ENCODE measurements at places on chromosomes 11 and 22. TPM values are rescaled to one million over a fixed set of nuclear protein-coding genes. Genes with fewer than 3 reads are reported as not detected.

TRPC6 gene
- not detected for total RNA-seq

MUC2 gene
- not detected for total RNA-seq

APOA1 gene
- total RNA-seq = 0.26 TPM

PTGDR2 gene
- 0.70 TPM for total RNA-seq

YAP1 gene
- 0.05 TPM for total RNA-seq

OTOG gene
- not detected for total RNA-seq

SCN4B gene
- total RNA-seq = 0.10 TPM

FJX1 gene
- total RNA-seq = 0.22 TPM

TMPRSS6 gene
- total RNA-seq = 0.53 TPM

OR51B6 gene
- total RNA-seq = not detected

DMC1 gene
- 9.6 TPM for total RNA-seq

IGSF9B gene
- total RNA-seq = 179 TPM

BIRC3 gene
- 35.2 TPM for total RNA-seq

TRPM5 gene
- total RNA-seq = 0.05 TPM

MMP11 gene
- 1.2 TPM for total RNA-seq

IL10RA gene
- total RNA-seq = 154 TPM

BTG4 gene
- total RNA-seq = not detected

FIBIN gene
- not detected for total RNA-seq

OR8G5 gene
- total RNA-seq = not detected

LARGE2 gene
- total RNA-seq = 0.51 TPM

ENTHD1 gene
- not detected for total RNA-seq

BLID gene
- not detected for total RNA-seq

OR4S1 gene
- total RNA-seq = not detected

LRRC4C gene
- not detected for total RNA-seq

NXPE4 gene
- not detected for total RNA-seq

CHRNA10 gene
- total RNA-seq = 1.7 TPM

LBHD1 gene
- total RNA-seq = 26.5 TPM

KBTBD3 gene
- 8.2 TPM for total RNA-seq

MS4A6E gene
- not detected for total RNA-seq

APOL5 gene
- not detected for total RNA-seq

CD82 gene
- total RNA-seq = 76.0 TPM

AIFM3 gene
- total RNA-seq = not detected

Measured in activated naive CD4-positive, alpha-beta T cell treated with anti-CD3 and anti-CD28 coated beads, Interleukin-2, amount 10 ng/mL, durations not matched to agents 5 hours and 36 hours (primary cell).